NCI-H2107 (cell line): ENCODE measurements at places on chromosomes 5 and 9.

DNA sequence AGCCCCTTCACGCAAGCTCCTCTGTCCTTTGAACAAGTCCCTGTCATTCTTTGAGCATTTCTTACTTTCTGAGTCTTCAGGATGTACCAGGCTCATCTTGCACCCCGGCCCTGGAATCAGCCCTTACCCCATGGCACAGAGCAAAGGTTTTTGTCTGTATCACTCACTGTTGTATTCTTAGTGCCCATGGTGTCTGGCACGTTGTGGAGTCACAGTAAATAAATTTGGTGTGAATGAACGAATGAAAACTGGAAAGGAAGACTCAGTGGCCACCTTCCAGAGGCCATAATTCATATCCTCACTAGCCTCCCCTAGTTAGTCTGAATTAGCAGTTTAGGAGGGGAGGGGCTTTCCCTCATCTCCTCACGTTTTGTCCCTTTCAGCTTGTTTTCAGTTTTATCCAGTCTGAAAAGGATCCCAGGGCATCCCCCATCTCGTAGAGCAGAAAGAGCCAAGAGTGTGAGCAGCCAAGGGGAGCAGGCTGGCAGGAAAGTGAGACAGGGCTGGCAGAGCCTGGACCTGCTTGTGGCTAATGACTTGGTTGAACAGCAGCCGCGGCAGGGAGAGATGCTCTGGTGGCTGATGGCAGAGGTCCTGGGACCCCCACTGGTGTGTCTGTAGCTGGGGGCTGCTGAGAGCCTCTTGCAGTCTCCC, 42.7 kb downstream of the ZNF618 start:
- DNase-seq: no peak

DNA sequence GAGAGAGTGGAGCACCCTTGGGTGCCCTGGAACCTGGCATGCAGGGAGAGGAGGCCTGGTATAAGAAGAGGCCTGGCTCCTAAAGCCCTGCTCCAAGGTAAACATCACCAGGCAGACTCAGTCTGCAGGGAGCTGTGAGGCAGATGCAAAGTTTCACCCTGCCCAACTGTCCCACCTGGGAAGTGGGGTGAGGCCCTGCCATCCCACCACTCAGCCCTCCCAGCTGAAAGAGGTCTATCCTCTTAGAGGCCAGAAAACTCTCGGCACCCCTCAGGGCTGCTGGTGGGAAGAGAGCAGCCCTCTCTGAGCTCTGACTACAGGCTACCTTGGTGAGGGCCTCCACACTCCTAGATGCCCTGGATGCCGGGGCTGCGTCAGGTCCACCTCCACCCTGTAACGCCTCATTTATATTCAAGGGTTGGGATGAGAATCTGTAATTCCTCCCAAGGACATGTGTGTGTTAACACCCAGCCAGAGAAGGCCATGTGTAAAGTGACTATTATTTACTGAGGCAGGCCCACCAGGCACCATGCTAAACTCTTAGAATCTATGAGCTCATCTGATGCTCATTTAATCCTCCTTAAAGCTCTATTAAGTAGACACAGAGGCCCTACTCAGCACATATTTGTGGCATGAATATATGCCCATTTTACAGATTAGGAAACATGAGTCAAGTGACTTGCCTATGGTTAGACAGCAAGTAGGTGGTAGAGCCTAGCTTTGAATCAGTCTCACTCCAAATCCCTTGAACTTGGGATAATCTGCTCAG, 205.9 kb downstream of the FSTL4 start:
- no peak for DNase-seq

GRCh38 chr5:157222506-157223230, 42.0 kb downstream of the ITK start:
- no peak for DNase-seq

DNA sequence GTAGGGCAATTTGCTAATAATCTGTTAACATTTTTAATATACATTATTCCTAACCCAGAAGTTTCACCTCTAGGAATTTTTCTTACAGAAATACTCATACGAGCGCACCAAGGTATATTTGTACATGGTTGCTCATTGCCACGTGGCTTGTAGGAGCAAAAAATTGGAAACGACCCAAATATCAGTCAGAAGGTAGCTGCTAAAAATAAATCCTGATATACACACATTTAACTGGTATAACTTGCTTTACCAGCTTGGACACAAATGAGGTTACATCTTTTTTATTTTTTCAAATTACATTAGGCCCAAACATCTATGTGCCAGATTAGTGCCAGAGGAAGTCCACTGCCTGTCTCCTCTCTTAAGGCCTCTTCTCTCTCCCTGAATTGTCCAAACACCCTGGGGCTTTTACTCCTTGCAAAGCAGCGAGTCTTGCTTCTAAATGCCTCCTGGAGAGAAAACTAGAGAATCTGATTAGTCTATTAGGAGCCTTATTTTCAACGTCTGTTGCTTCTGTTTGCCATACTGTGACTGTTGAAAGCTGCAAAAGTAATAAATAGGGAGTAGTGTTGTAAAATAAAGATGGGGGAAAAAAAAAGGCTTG, 92.0 kb upstream of the SSBP2 start:
- DNase-seq: no peak

- DNase-seq: no peak
Measured at GRCh38 chr5:126450346-126450745, 27.1 kb downstream of the GRAMD2B start.

DNA sequence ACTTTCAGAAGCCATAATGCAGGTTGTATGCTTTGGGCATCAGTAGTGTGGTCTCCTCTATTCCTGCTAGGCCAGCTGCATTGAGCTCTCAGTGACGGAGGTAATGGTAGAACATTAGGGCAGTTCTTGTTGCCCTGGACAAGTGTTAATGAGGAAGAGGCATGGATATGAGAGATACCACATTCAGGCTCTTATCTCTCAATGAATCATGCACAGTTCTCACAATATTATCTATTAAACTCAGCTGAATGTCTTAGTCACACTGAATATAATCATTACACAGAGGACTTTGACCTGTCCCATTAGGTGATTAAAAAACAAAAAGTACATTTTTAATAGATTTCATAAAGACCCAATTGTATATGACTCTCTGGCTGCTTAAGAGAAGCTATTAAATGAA, 76.6 kb upstream of the SSBP2 start:
- DNase-seq: no peak

DNA sequence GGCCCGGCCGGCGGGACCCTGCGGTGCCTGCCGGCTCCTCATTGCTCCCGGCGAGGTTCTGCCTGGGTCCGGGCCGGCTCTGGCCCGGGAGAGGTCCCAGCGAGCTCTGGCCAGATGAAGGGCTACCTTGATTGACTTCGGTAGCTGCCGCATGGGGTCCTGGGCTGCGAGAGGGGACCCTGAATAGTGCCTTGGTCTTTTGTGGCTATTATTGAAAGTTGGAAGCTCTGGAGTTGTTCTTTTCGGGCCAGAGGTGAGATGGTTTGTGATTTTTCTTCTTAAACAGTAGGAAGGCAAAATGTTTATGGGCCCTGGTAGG, 635 bp downstream of the NAA35 start:
- no peak for DNase-seq

DNA sequence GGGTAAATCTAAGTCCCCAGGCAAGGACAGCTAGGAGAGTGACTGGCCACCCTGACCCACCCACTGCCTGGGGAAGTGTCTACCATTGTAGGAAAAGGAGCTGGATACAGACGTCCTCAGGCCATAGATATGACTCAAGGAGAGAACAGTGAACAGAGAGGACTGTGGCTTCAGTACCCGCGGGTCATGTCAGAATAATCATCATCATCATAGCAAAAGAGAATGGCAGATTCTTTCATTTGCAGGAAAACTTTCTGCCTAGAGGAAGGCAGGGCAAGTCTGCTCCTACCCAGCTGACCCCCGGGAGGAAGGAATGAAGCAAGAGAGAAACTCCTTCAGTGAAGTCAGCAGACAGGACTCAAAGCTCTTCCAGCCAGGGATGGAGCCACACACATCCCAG, 52.2 kb upstream of the UBTD2 start:
- DNase-seq: no peak

GRCh38 chr5:169413416-169413815, 112.5 kb upstream of the SLIT3 start:
- no peak for DNase-seq

- DNase-seq: no peak
Measured at GRCh38 chr5:20832204-20833080, 844.4 kb upstream of the CDH18 start.

DNA sequence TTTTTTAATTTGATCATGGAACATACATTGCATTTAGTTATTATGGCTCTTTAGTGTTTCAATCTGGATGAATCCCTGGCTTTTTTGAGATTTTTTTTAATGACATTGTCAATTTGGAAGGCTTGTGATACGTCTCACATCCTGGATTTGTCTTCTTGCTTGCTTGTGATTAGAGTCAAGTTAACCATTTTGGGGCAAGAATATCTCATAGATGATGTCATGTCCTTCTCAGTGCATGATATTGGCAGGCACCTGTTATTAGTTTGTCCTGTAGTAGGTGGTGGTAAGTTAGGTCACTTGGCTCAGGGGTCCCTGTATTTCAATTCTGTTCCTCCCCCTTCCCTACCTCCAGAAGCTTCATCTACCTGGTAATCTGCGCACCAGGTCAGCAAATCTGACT, 3.3 kb downstream of the PSD2 start:
- DNase-seq: no peak

GRCh38 chr5:1967736-1968135, 85.0 kb upstream of the IRX4 start:
- DNase-seq: no peak

- DNase-seq: no peak
Measured at GRCh38 chr5:119022017-119022745, 33.8 kb upstream of the DTWD2 start.

- no peak for DNase-seq
Measured at GRCh38 chr9:17761984-17762676, 183.3 kb downstream of the SH3GL2 start.

- no peak for DNase-seq
Measured at GRCh38 chr9:116420993-116421538, 266.0 kb upstream of the TRIM32 start.

GRCh38 chr5:14145435-14146334, 2.5 kb downstream of the TRIO start:
- DNase-seq: no peak

DNA sequence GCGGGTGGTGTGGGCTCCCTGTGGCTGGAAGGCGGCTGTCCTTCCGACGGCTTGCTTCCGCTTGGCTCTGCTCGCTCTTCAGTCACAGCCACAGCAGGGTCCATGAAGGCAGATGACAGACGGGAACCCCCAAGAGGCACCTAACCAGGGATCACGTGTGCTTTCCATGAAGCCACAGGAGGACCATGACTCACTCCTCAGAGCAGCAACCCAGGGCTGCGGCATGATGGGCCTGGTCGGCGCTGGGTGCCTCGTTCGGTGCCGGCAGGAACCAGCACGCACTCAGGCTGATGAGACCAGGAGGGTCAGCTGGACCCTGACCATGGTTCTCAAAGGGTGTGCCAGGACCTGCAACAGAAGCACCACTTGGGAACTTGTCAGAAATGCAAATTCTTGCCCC, 32.8 kb upstream of the MED10 start:
- no peak for DNase-seq

GRCh38 chr9:99013550-99013949, 69.8 kb downstream of the COL15A1 start:
- no peak for DNase-seq

- DNase-seq: no peak
Measured at GRCh38 chr5:72630081-72630480, 122.9 kb upstream of the ZNF366 start.

GRCh38 chr9:121871431-121872025, 220.1 kb downstream of the DAB2IP start:
- DNase-seq: no peak
